HS-27A (cell line): ENCODE measurements at places on chromosomes 1 and 21.

DNA sequence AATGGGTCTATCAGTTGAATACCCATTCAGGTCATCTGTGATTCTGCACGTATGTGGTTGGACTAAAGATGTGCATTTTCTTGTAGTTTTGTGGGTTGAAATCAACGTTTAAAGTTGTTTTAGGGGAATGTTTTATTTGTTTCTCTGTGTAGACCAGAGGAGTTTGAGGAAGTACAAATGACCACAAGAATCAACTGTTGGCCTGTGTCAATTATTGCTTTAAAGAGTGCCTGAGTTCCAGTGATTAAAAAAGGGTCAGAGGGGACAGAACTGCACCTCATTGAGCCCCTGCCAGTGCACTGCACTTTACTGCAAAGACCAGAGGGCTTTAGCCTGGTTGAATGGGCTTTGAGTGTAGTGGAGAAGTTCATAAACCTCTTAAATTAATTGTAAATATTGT is 190.3 kb downstream of the VPS13D start:
- DNase-seq = no peak

GRCh38 chr1:30189818-30190500 is 533.4 kb downstream of the MATN1 start:
- DNase-seq = no peak

GRCh38 chr1:111906816-111907215 is 82.7 kb downstream of the KCND3 start:
- no peak for DNase-seq

- no peak for DNase-seq
Measured at GRCh38 chr1:235650341-235651169, 971 bp upstream of the GNG4 start.

GRCh38 chr21:28828021-28828420 is 164.7 kb downstream of the LTN1 start:
- no peak for DNase-seq

GRCh38 chr1:40773748-40774265 is 9.8 kb upstream of the KCNQ4 start:
- DNase-seq = no peak

DNA sequence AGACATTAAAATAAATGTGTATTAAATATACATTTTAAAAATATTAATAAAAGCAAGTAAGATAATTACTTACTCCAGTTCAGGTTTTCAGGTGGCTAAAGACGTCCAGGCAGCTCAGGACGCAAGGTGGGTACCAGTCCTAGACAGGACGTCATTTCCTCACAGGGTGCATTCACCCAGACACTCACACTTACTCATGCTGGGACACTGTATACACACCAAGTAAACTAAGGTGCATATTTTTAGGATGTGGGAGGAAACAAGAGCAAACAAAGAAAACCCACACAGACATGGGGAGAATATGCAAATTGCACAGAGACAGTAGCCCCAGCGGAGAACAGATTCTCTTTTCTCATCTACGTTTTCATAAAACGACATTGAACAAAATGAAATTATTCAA is 457.9 kb downstream of the BRINP3 start:
- DNase-seq = no peak

GRCh38 chr1:60678391-60678790 is 404.0 kb upstream of the NFIA start:
- no peak for DNase-seq

DNA sequence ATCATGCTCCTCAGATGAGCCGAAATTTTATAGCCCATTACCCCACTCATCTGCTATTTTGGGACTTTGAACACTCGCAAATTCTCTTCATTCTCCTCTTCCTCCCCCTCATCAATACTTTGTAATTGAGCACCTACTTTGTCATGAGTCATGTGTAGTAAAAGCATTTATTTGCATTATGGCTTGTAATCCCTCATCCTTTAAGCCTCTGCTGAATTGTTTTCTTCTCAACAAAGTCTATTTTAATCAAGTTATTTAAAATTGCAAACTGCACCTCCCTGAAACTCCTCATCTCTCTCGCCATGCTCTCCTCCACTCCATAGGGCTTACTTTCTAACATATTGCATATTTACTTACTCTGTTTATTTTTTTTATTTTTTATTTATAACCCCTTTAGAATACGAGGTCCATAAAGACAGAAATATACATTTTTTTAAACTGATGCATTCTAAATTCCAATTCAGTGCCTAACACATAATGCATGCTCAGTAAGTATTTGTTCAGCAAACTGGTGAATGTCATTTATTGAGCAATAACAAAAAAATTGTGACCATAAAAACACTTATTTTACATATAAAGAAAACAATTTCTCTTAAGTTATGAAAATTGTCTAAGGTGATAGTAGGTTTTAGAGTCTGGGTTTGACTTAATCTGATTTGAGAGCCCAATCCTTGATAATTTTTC is 161.7 kb downstream of the FASLG start:
- DNase-seq = no peak

- no peak for DNase-seq
Measured at GRCh38 chr21:32189688-32190483, 89.0 kb downstream of the MIS18A start.

DNA sequence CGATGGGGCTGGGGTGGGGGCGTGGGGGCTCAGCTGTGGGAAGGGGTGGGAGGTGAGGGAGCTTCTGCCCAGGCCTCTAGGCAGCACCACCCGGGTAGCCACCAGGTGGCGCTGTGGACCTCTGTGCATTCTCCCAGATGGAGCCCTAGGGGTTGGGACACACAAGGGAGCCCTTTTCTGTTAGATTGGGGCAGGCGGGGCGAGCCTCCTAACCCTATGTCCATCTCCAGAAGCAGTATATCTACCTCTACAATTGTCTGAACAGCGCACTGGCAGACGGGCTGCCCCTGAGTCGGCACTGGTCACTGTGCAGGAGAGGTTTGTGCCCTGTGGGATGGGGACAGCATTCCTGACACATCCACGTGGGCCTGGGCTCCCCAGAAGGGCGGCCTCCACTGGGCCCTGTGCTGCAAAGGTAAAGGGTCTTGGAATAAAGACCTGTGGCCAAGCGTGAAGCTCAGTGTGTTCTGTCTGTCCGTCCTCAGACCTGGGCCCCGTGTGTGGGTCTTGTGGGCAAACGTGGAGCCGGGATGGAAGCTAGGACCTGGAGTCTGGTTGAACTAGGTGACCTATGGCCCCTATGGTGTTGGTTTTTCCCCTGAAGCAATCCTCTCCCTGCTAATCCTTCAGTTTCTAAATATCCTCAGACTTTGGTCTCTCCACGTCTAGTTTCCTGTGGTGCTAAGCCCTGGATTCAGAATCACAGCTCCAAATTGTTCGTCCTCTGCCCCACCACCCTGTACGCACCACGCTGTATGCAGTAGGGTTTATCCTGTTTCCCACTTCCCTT is 4.4 kb upstream of the LGR6 start:
- DNase-seq = no peak

- DNase-seq = no peak
Measured at GRCh38 chr1:6107409-6108356, 62.0 kb downstream of the KCNAB2 start.
